ENCODE measurements at places on chromosomes 2 and 18.

DNA sequence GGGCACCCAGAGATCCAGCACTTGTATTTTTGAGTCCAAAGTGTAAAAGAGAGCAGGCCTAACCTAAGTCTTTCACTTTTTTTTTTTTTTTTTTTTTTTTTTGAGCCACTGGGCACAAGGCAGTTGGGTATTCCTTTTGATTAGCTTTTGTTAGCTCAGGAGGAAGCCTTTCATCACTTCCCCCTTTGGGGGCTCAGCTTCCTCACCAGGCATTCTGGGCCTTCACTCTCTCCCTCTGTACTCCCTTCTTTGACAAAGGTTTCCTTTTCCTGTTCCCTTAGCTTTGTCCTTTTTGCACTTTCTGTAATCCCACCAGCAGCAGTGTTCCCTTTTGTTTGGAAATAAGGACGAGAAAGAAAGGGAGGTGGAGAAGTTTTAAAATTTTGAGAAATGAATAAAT is 88.2 kb downstream of the PKP4 start:
- no peak for DNase-seq

- no peak for DNase-seq
Observed at GRCh38 chr18:48293954-48294898, 115.0 kb downstream of the ZBTB7C start.

GRCh38 chr2:200403814-200404213 is 97.3 kb downstream of the SPATS2L start:
- DNase-seq = no peak

DNA sequence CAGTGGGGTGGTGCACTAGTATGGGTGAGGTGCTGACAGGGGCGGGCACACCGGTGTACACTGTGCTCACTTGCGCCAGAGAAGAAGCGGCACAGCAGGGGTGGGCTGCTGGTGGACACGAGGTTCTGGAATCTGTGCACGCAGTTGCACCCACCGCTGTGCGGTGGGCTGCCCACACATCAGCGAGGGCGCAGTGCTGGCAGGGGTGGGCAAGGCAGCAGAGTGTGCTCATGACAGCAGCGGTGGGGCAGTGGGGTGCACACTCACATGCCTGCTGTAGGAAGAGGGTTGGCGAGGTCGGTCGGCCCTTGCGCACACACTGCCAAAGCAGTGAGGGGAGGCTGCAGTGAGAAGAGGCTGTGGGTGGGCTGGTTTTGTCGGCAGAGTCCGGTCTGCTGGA is 141.8 kb downstream of the GALNT13 start:
- DNase-seq = no peak

DNA sequence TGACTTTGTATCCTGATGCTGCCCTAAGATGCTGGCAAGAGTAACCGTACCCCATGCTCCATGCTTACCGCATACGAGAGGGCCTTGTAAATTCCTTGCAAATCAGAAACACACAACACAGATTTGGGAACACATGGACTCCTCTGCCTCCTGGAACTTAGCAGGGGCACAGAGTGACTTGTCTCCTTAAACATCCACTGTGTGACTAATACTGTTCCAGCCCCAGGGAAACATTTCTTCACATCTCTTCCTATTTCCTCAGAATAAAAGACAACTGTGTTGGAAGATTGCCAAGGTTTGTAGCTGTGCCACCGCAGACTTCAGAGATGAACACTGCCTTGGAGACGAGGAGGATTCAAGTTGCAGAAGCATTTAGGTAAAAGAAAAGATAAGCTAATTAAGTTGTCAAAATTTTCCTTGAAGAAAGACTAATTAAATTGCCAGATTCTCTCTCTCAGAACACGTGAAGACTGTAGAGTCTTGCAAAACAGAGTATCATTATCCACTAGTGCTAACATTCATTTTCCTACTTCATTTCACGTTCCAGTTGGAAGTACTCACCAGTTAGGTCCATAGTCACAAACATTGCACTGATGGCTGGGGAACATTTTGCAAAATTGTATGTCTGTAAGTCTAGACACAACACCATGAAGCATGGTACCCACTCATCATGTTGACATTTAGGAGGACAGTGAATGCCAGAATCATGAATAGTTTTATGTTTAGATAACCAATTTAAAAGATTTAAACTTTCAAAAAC is 188.8 kb downstream of the TSN start:
- no peak for DNase-seq

DNA sequence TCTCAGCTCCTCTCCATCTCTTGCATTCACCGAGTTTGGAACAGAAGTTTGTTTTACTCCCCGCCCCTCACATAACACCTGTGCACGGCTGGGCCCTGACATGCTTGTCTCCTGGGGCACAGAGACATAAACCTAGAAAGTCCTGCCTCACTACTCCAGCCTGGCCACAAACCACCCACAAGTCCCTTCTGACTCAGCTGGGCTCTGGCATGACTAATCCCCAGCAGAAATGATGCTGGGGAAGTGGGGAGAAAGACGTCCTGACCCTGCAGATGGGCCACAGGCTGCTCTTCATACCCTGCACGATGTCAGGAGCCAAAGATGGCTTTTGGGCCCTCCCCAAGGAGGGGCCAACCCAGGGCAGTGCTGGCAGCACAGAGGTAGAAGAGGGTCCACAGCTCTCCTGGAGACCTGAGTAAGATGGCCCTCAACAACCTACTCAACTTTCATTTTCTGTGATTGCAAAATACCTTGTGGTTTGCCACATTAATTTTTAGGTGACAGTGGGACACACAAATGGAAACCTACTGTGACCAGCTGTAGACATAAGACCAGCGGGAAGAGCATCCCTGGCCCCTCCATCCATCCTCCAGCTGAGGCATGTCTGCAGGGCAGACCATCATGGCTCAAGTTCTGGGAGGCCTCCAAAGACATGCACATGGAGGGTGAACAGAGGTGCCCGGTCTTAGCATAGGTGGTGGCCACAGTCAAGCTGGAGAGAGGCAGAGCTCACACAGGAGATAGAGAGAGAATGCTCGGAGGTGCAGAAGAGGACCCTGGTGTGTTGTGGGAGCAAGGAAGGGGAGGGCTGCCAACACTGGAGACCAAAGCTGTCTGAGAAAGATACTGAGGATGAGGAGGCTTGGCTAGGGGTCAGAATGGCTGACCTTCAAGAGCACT is 40.0 kb downstream of the DNMT3A start:
- no peak for DNase-seq

GRCh38 chr18:49596687-49597086 is 34.8 kb downstream of the LIPG start:
- no peak for DNase-seq

GRCh38 chr2:46229134-46230063 is 67.8 kb upstream of the EPAS1 start:
- no peak for DNase-seq

- no peak for DNase-seq
Observed at GRCh38 chr2:85853499-85854165, 35.2 kb downstream of the ST3GAL5 start.

- DNase-seq = no peak
Observed at GRCh38 chr2:142254031-142254430, 123.2 kb upstream of the LRP1B start.

- no peak for DNase-seq
Observed at GRCh38 chr18:59917422-59917821, 17.6 kb downstream of the PMAIP1 start.

DNA sequence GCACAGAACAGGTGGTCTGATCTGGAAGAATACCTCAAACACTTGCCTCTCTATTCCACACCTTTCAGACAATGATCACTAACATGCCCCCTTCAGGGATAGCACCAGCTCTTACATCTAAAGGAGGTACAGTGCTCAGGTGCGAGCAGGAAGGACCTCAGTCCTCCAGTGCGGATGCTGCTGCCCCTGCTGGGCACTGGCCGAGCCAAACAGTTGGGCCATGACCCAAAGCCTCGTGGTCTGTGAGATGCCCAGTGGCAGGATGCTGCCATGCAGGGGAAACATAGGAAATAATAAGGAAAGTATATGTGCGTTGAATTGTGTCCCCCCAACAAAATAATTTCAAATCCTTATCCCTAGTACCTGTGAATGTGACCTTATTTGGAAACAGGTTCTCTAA is 243.7 kb downstream of the NDUFA10 start:
- no peak for DNase-seq

DNA sequence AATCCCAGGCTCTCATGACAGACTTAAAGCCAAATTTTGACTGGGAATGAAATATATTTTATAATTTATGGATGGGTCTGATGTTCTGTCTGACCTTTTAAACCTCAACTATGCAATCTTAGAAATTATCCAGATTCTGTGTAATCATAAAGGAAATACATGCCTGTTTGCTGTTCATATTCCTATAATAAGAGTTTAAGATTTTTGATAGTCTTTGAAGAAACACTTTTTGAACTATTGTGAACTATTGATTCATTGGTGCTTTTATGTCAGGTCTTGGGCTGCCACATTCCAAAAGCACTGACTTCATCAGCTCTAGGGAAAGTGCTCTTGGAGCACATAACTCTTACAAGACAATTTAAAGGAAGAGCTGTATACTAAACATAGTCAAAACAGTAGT is 64.2 kb downstream of the CCDC150 start:
- DNase-seq = no peak

- DNase-seq = peak; percentile 23
Observed at GRCh38 chr2:172462849-172463381, 35.5 kb downstream of the ITGA6 start.

DNA sequence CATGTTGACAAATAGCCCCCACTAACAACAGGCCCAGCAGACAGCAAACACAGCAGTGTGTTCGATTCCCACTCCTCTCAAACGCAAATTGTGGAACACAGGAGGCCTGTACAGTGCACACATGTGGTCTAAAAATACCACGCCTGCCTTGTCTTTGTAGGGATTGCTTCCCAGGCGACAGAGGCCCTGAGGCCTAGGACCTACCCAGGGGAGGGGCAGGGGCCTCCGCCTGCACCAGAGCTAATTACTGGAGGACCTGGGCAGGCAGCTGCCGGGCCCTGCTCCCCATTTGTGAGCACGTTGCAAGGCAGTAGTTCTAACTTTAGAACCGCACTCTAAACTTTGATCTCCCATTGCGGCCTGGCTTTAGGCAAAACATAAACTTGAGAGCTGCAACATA is 316.0 kb downstream of the TXNL1 start:
- DNase-seq = no peak

DNA sequence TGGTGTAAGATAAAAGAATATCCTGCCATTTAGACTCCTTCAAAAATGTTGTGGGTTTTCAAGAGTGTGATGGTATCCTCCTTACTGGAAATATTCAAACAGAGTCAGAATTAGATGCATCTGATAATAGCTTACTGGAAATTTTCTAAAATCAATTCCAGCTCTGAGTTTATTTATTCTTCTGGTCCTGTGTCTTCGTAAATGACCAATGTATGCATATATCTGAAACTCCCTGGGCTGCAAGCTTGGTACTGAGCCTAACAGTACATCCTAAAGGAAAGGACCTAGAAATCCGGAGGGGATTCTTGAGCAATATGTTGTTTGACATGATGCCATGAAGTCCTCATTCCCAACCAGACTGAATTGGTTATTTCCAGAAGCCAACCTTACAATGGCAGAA is 130.4 kb downstream of the KCNE4 start:
- no peak for DNase-seq

GRCh38 chr2:107621186-107622165 is 205.2 kb upstream of the RGPD4 start:
- no peak for DNase-seq

- no peak for DNase-seq
Observed at GRCh38 chr2:175457895-175458448, 276.5 kb upstream of the ATP5MC3 start.

GRCh38 chr18:56789004-56789888 is 138.1 kb downstream of the WDR7 start:
- no peak for DNase-seq

DNA sequence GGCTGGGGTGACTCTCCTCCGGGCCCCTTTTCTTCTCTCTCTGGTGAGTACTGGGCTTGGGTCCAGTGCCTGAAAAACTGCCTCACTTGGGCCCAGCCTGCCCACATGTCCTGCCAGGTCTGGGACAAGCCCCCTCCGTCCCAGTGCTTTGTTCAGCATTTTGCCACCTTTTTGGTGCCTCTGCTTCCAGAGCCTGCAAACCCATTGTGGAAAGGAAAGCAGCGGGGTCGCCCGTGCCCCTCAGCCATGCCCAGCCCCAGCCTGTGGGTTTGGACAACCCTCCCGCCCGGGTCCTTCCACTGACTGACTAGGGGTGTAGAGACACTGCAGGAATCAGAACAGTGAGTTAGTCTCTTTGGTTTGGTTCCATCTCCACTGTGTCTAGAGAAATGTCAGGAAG is 140.7 kb upstream of the ALKAL2 start:
- DNase-seq = no peak

GRCh38 chr2:63009490-63009889 is 41.1 kb upstream of the OTX1 start:
- DNase-seq = no peak

- no peak for DNase-seq
Observed at GRCh38 chr2:132901661-132902060, 231.7 kb upstream of the LYPD1 start.

GRCh38 chr2:197760293-197760657 is 24.8 kb downstream of the BOLL start:
- no peak for DNase-seq

DNA sequence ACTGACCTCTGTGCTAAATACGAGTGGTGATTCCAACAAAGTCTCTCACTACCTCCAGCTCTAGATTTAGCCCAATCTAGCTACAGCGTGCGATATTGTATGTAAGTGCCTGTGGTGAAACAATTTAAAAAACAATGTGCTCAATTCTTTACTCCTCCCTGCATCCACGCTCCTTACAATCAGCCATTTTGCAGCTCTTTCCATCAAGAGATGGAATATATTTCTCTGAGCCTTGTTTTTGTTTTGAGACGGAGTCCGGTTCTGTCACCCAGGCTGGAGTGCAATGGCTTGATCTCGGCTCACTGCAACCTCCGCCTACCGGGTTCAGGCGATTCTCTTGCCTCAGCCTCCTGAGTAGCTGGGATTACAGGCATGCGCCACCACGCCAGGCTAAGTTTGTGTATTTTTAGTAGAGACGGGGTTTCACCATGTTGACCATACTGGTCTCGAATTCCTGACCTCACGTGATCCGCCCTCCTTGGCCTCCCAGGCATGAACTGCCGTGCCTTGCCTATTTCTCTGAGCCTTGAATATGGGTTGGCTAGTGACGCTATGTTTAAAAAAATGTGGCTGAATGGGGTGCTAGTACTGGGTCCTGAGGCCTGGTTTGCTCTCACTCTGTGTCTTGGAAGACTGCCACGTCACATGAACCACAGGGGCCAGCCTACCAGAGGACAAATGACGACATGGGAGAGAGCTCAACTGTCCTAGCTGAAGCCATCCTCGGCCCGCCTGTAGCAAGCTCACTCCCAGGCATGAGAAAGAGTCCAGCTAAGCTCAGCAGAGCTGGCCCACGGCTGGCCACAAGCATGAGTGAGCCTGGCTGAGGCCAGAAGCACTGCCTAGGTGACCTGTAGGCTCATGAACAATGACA is 14.8 kb downstream of the WDFY1 start:
- DNase-seq = no peak

DNA sequence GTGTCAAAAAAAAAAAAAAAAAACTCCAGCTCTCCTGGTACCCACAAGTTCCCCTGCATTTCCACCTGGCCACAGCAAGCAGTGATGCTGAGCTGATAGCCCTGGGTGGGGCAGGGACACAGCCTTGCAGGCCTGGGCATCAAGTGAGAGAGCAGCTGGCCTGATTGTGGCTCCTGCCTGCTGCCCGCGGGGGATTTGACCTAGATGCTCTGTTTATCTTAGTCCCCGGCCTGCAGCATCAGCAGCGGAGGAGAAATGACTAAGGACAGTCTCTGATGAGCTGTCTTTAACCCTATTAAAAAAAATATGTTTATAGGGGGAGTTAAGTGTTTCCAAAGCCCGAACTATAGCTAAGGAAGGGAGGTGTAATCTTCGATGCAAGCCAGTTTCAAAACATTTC is 102.6 kb downstream of the MTCL1 start:
- no peak for DNase-seq

Data from activated naive CD4-positive, alpha-beta T cell (primary cell).